ENCODE measurements at places on chromosomes 1 and 21.

DNA sequence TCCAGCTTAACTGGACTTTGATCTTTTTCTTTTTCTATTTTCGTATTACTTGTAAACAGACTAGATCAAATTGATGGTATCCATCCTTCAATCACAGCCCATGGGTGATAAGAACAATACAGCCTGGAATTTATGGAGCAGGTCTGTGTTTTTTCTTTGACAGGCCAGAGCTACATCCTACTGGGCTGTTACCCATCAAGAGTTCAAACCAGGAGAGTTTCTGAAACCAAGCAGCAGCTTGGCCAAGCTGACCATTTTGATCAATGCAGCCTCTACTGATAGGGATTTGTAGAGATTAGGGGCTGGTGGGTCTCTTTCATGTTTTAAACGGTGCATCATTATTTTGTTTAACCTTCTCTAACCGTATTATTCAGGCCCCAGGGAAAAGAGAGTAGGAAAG is 24.3 kb upstream of the CCDC190 start:
- no peak for DNase-seq

- no peak for DNase-seq
These were observed 9.5 kb downstream of the LSS start for GRCh38 chr21:46218906-46219590.

GRCh38 chr21:17631195-17631594 is 18.5 kb upstream of the BTG3 start:
- DNase-seq = no peak

DNA sequence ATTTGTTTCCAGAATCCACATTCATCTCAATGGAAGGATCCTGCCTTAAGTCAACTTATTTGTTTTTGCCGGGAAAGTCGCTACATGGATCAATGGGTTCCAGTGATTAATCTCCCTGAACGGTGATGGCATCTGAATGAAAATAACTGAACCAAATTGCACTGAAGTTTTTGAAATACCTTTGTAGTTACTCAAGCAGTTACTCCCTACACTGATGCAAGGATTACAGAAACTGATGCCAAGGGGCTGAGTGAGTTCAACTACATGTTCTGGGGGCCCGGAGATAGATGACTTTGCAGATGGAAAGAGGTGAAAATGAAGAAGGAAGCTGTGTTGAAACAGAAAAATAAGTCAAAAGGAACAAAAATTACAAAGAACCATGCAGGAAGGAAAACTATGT is 2.6 kb downstream of the GADD45A start:
- peak; percentile 70 for DNase-seq

DNA sequence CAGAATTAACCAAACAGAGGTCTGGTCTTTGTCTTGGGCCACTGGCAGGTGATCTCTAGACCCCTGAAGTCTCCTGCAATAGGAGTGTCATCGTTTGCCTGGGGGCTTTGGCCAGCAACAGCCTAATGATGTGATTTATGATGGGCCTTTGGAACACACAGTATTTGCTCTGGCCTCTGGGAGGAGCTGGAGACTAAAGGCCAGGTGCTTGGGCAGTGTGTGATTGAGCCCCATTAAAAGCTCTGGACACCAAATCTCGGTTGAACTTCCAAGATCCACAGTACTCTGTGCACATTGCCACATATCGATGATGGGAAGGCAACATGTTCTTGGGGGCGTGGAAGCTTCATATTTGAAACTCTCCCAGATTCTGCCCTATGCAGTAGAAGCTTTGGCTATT is 32.0 kb upstream of the TLR5 start:
- peak; percentile 6 for DNase-seq
